ENCODE measurements at places on chromosomes 3 and 15. TPM values are rescaled to one million over a fixed set of nuclear protein-coding genes. Genes with fewer than 3 reads are reported as not detected.

GRCh38 chr15:58331560-58331912 is 100.3 kb upstream of the LIPC start:
- no peaks in the 10 kb centered on the region for H3K27me3 ChIP-seq
- no peak overlapping the region for H3K4me3 ChIP-seq
- DNase-seq, result no peak
- peak overlapping the region; percentile 85 for H3K27ac ChIP-seq

GRCh38 chr3:43155464-43156121 is 49.7 kb upstream of the POMGNT2 start:
- H3K4me3 ChIP-seq, result no peak overlapping the region
- DNase-seq, result peak; percentile 79
- no peaks in the 10 kb centered on the region for H3K36me3 ChIP-seq
- H3K4me1 ChIP-seq, result peaks cover 13% of the 10 kb centered on the region
- no peaks in the 10 kb centered on the region for H3K27me3 ChIP-seq
- H3K27ac ChIP-seq, result peak overlapping the region; percentile 67

The SGO1 gene
- total RNA-seq, result 0.10 TPM

DNA sequence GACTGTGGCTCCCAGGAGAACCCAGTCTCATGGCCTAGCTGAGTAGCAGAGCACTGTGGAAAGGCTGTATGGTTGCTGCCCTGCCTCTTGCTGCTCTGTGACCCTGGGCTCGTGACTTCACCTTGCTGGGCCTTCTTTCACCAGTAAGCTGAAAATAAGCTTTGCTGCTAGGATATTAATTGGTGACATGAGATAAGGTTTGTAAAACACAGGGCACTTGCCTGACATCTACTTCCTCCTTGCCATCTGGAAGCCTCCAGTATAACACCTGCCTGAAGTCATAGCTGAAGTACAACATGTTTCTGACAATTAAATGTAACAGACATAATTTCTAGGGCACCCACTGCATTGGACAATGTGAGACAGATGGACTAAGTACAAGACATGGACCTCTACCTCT is 53.6 kb downstream of the CLEC3B start:
- no peak overlapping the region for H3K4me3 ChIP-seq
- no peak for DNase-seq
- H3K27me3 ChIP-seq, result no peaks in the 10 kb centered on the region
- H3K4me1 ChIP-seq, result no peaks in the 10 kb centered on the region
- no peak overlapping the region for H3K27ac ChIP-seq
- no peaks in the 10 kb centered on the region for H3K36me3 ChIP-seq

The GXYLT2 gene
- total RNA-seq, result 86.0 TPM

DNA sequence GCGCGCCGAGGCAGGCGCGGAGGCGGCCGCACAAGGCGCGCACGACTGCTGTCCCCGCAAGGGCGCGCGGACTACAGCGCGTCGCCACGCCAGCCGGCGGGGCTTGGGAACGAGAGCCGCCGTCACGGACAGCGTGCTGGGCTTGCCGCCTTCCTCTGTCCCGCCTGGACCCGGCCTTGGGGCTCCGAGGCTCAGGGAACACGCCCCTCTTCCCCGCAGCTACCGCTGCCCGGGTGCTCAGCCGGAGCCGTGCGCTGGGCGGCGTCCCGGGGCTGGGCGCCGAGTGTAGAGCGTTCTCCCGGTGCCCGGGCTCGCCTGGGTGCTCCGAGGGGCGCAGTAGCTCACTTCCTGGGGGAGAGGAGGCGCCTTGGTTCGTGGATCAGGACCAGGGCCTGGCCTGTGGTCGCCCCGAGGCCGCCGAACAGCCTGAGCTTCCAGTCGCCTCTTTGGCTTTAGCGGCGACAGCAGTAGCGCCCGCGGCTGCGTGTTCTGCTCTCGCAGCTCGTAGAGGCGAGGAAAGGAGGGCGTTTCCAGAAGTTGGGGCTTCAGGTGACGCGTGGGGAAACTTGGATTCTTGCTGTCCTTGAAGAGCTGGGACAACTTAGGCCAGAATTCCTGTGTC is 226.7 kb upstream of the C2CD4B start:
- peak; percentile 71 for DNase-seq
- no peaks in the 10 kb centered on the region for H3K36me3 ChIP-seq
- peak overlapping the region; percentile 35 for H3K27ac ChIP-seq
- H3K27me3 ChIP-seq, result no peaks in the 10 kb centered on the region
- H3K4me1 ChIP-seq, result peaks cover 3% of the 10 kb centered on the region
- peak overlapping the region; percentile 66 for H3K4me3 ChIP-seq

GRCh38 chr15:48507416-48508065 is 138.0 kb downstream of the FBN1 start:
- peak overlapping the region; percentile 33 for H3K27ac ChIP-seq
- H3K27me3 ChIP-seq, result no peaks in the 10 kb centered on the region
- H3K36me3 ChIP-seq, result no peaks in the 10 kb centered on the region
- no peak for DNase-seq

The MED12L gene
- 2.0 TPM for total RNA-seq

The DUOXA2 gene
- not detected for total RNA-seq

- H3K4me1 ChIP-seq, result peaks cover 1% of the 10 kb centered on the region
- H3K4me3 ChIP-seq, result peak overlapping the region; percentile 1
- peak overlapping the region; percentile 23 for H3K27ac ChIP-seq
- no peaks in the 10 kb centered on the region for H3K36me3 ChIP-seq
- no peaks in the 10 kb centered on the region for H3K27me3 ChIP-seq
- no peak for DNase-seq
Observed at GRCh38 chr3:194396539-194396858, 2.6 kb downstream of the GP5 start.

DNA sequence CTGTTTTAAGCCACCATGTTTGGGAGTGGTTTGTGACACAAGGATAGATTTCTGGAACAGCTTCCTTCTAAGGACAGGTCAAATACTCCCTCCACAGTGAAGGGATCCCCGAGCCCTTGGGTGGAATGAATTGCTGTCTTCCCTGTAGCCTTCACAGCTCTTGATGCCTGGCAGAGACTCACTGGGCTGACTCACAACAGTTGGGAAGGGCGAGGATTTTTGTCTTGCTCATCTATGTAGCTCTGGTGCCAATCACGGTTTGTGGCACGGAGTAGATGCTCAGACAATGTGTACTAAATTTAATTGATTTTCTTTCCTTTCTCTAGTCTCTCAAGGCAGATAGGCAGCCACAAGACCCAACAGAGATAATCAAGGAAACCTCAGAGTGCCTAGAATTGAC is 27.0 kb downstream of the CRYGS start:
- no peak for DNase-seq
- H3K36me3 ChIP-seq, result no peaks in the 10 kb centered on the region
- no peak overlapping the region for H3K27ac ChIP-seq

The CKMT1A gene
- total RNA-seq, result 0.40 TPM

DNA sequence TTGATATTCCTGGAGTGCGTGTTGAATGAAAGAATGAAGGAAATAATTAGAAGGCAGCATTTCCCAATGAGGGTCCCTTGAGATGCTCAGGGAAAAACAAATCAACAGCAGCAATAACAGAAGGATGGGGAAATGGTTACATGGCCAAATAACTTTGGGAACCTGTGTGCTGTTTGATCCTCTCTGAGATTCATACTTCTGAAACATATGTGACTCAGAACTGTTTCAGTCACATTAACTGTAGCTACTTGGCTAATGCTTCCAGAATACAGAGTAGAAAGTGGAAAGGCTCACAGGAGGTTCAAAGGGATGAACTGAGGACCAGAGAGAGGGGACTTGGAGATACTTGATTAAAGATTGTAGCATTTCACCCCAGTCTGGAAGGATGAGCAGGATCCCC is 258.2 kb downstream of the SLCO3A1 start:
- H3K36me3 ChIP-seq, result no peaks in the 10 kb centered on the region
- no peak overlapping the region for H3K4me3 ChIP-seq
- H3K27ac ChIP-seq, result no peak overlapping the region
- no peak for DNase-seq
- H3K27me3 ChIP-seq, result no peaks in the 10 kb centered on the region

The PRC1 gene
- total RNA-seq, result 8.9 TPM

DNA sequence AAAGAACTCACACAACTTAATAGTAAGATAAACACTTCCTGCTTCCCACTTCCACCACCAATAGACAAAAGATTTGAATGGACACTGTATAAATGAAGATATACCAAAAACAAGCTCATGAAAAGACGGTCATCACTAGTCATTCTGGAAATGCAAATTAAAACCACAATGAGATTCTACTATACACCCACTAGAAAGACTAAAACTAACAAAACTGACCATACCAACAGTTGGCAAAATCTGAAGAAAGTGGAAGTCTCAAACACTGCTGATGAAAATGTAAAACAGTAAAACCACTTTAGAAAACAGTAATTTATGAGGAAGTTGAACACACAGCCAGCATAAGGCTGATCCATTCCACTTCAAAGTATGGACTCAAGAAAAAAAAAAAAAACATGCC is 35.6 kb upstream of the CD96 start:
- H3K27me3 ChIP-seq, result no peaks in the 10 kb centered on the region
- H3K27ac ChIP-seq, result no peak overlapping the region
- no peak overlapping the region for H3K4me3 ChIP-seq
- no peak for DNase-seq
- H3K4me1 ChIP-seq, result no peaks in the 10 kb centered on the region

DNA sequence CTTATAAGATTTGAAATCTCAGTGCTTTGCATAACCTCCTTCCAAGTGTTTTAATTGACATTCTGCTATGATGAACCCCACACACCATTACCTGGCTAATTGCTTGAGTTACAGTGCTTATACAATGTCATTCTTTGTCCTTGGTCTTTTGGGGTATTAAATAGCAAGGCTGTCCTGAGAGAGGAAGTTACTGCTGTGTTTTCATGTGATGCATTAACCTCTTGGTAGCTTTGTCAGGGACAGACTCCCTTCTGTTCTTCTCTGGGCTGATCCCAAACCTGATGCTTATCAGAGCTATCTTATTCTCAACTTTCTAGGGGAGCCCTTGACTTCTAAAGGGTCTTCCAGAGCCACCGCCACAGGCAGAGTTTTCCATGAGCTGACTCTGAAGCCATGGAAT is 12.4 kb upstream of the OTOL1 start:
- no peaks in the 10 kb centered on the region for H3K27me3 ChIP-seq
- no peaks in the 10 kb centered on the region for H3K36me3 ChIP-seq
- no peak overlapping the region for H3K4me3 ChIP-seq
- DNase-seq, result no peak

DNA sequence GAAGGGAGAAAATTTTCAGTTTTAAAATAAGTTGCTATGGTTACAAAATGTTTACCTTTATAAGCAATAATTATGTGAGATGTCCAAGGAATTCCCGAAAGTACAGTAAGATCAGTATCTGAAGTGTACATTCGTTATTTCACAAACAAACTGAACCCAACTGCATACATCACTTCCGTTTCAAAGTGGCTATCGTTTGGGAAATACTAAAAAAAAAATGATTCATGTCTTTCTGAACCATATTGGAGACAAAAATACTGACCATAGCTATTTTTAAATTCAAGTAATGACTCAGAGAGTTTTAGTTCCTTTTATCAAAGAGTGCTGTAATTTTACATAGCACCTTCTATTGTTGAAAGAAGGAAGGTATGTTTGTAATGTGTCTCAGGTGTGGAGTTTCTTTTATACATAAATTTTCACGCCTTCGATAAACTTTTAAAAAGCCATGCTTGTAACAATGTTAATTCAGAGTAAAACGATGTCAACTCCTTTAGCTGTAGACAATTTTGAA is 8.0 kb upstream of the ANKRD28 start:
- H3K27ac ChIP-seq, result no peak overlapping the region
- H3K4me1 ChIP-seq, result peaks cover 1% of the 10 kb centered on the region
- H3K27me3 ChIP-seq, result no peaks in the 10 kb centered on the region

The TMCO5A gene
- total RNA-seq, result not detected

The FOXB1 gene
- total RNA-seq, result not detected

The PCOLCE2 gene
- total RNA-seq, result 1.5 TPM

The PIGZ gene
- total RNA-seq, result 1.5 TPM

- no peak overlapping the region for H3K4me3 ChIP-seq
- no peak for DNase-seq
- no peaks in the 10 kb centered on the region for H3K36me3 ChIP-seq
- no peaks in the 10 kb centered on the region for H3K27me3 ChIP-seq
Observed at GRCh38 chr3:178270838-178271237, 265.4 kb upstream of the KCNMB2 start.

- no peaks in the 10 kb centered on the region for H3K27me3 ChIP-seq
- H3K36me3 ChIP-seq, result no peaks in the 10 kb centered on the region
- H3K27ac ChIP-seq, result no peak overlapping the region
- no peak overlapping the region for H3K4me3 ChIP-seq
Observed at GRCh38 chr15:90680371-90680935, 36.7 kb upstream of the BLM start.

The CTSH gene
- total RNA-seq, result 116 TPM

GRCh38 chr15:71471347-71471746 is 339.0 kb upstream of the NR2E3 start:
- DNase-seq, result no peak
- H3K27ac ChIP-seq, result no peak overlapping the region
- no peaks in the 10 kb centered on the region for H3K36me3 ChIP-seq
- H3K4me3 ChIP-seq, result no peak overlapping the region

The LRRC31 gene
- not detected for total RNA-seq

DNA sequence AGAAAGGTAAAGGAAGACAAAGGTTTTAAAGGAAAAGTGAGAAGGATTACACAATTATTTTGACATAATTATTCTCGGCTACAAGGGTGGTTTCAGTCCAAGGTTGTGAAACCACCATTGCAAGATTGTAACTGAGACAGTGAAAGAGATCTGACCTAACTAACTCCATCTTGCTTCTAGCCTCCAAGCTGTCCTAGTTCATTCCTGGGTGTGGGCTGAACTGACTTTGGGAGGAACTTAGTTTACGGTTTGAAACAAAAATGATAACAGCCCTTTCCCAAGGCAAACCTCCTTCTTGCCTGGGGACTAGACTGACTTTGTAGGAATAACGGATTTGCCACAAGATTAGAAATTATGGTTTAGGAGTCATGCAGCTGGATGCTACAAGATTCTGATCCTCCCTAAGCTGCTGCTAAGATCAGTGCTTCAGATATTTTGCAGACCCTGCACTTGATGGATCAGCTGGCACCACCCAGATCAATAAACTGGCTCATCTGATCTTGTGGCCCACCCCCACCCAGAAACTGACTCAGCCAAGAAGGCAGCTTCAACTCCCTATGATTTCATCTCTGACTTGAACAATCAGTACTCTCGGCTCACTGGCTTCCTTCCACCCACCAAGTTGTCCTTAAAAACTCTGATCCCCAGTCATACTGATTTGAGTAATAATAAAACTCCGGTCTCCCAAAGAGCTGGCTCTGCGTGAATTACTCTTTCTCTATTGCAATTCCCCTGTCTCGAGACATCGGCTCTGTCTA is 57.7 kb upstream of the AADACL2 start:
- no peaks in the 10 kb centered on the region for H3K27me3 ChIP-seq
- H3K36me3 ChIP-seq, result no peaks in the 10 kb centered on the region
- no peak overlapping the region for H3K4me3 ChIP-seq
- DNase-seq, result no peak

The SLC12A1 gene
- total RNA-seq, result not detected

The MINAR1 gene
- total RNA-seq, result 0.62 TPM

- no peak for DNase-seq
- peaks cover 3% of the 10 kb centered on the region for H3K4me1 ChIP-seq
- peak overlapping the region; percentile 70 for H3K27ac ChIP-seq
- peak overlapping the region; percentile 40 for H3K4me3 ChIP-seq
Observed at GRCh38 chr3:107235928-107236315, 141.3 kb upstream of the CCDC54 start.

The SMCO1 gene
- total RNA-seq, result not detected

The PPP4R2 gene
- total RNA-seq, result 95.1 TPM

Measured in ovary (tissue), 10 donors.